MG63 (cell line): ENCODE measurements at places on chromosomes 7 and 10. TPM values are rescaled to one million over a fixed set of nuclear protein-coding genes. Genes with fewer than 3 reads are reported as not detected.

GRCh38 chr10:71974489-71975021, 10.4 kb downstream of the CHST3 start:
- DNase-seq, result peak; percentile 97

DNA sequence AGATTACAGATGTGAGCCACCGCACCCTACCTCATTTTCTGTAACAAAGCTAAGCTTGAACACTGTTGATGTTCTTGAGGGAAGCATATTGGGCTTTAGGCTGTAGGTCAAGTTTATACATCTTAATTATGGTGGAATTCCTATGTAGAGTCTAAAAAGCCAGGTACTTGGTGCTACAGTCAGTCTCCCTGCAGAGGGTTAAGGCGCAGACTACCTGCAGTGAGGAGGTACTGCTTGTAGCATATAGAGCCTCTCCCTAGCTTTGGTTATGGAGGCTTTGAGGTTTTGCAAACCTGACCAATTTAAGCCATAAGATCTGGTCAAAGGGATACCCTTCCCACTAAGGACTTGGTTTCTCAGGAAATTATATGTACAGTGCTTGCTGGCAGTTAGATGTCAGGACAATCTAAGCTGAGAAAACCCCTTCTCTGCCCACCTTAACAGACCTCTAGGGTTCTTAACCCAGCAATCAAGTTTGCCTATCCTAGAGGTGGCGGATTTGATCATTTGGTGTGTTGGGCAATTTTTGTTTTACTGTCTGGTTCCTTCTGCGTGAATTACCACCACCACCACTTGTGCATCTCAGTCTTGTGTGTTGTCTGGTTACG, 6.0 kb downstream of the PPIA start:
- DNase-seq, result no peak

NUTM2E gene
- not detected in 2 replicates for total RNA-seq

NEUROD6 gene
- not detected in 2 replicates for total RNA-seq

CFAP69 gene
- total RNA-seq, result 0.44 and 1.8 TPM in 2 replicates
